ENCODE measurements at places on chromosomes 1 and 21. TPM values are rescaled to one million over a fixed set of nuclear protein-coding genes. Genes with fewer than 3 reads are reported as not detected.

Gene KIF26B
- 2.3 TPM for total RNA-seq

Gene TMEM52
- 0.39 TPM for total RNA-seq

Gene CCDC27
- not detected for total RNA-seq

Gene LIPI
- total RNA-seq: not detected

Gene LCE3D
- not detected for total RNA-seq

Gene ERICH3
- 0.72 TPM for total RNA-seq

Gene CAMSAP2
- total RNA-seq: 22.3 TPM

Gene MCOLN3
- total RNA-seq: 0.48 TPM

Gene SH2D2A
- total RNA-seq: 0.48 TPM

Gene CDC42BPA
- total RNA-seq: 24.2 TPM

Gene LRRC38
- total RNA-seq: not detected

Gene SCMH1
- total RNA-seq: 17.1 TPM

Gene OR2T8
- 0.29 TPM for total RNA-seq

Gene PRDM16
- total RNA-seq: not detected

Gene RNU1-1
- total RNA-seq: under 0.01 TPM

Gene PGLYRP4
- not detected for total RNA-seq

Gene VWA5B1
- not detected for total RNA-seq

Gene LUZP1
- 18.4 TPM for total RNA-seq

Gene HSF2BP
- total RNA-seq: 0.49 TPM

Gene CFAP107
- total RNA-seq: not detected

Gene AMY1C
- total RNA-seq: not detected

Gene SLC1A7
- total RNA-seq: not detected

Gene SPRR2E
- total RNA-seq: not detected

Gene PGLYRP3
- total RNA-seq: not detected

Gene ACTN2
- total RNA-seq: 0.48 TPM

Gene FMO5
- total RNA-seq: 2.1 TPM

Gene OR2M3
- not detected for total RNA-seq

Gene TFF2
- total RNA-seq: not detected

Gene CACNA1E
- not detected for total RNA-seq

Gene TMEM269
- not detected for total RNA-seq

Gene LPGAT1
- total RNA-seq: 29.0 TPM

Gene GBP6
- total RNA-seq: not detected

Gene IL10RB
- total RNA-seq: 60.6 TPM

Gene HORMAD1
- not detected for total RNA-seq

Gene TLR5
- total RNA-seq: 0.20 TPM

Gene SLC22A15
- total RNA-seq: 0.60 TPM

Gene OR2T2
- not detected for total RNA-seq

Gene UBASH3A
- total RNA-seq: not detected

Gene EFNA1
- 0.59 TPM for total RNA-seq

Gene NCAM2
- 0.12 TPM for total RNA-seq

Gene ADAMTS4
- total RNA-seq: 5.2 TPM

Gene EIF4G3
- total RNA-seq: 29.9 TPM

Gene SDC3
- 35.3 TPM for total RNA-seq

Gene UTP11
- 72.9 TPM for total RNA-seq

Gene PACC1
- total RNA-seq: 8.1 TPM

Gene OR14K1
- not detected for total RNA-seq

Gene EDN2
- not detected for total RNA-seq

Gene MAD2L2
- total RNA-seq: 155 TPM

Gene TEDDM1
- not detected for total RNA-seq

Gene KCNH1
- 1.6 TPM for total RNA-seq

Gene OR2L3
- total RNA-seq: not detected

Gene OSCP1
- total RNA-seq: 11.9 TPM

Gene NME7
- 31.1 TPM for total RNA-seq

Gene SDE2
- 14.0 TPM for total RNA-seq

Data from RPMI7951 (cell line).